A549 treated with AZD2906 at 1 μM for 4 hours (cell line): ENCODE measurements at places on chromosomes 7 and 10. TPM values are rescaled to one million over a fixed set of nuclear protein-coding genes. Genes with fewer than 3 reads are reported as not detected.

AKR1B15 gene
- 24.4 to 37.9 TPM (median 33.8 TPM) in 5 replicates for total RNA-seq

RGR gene
- total RNA-seq, result not detected in 5 replicates

OR2A12 gene
- total RNA-seq, result not detected in 5 replicates

ABCC2 gene
- 99.7 to 121 TPM (median 103 TPM) in 5 replicates for total RNA-seq

KCNIP2 gene
- 0.35 to 0.60 TPM (median 0.47 TPM) in 5 replicates for total RNA-seq

STEAP2 gene
- 3.0 to 4.2 TPM (median 3.9 TPM) in 5 replicates for total RNA-seq

NUTM2D gene
- 1.2 to 1.7 TPM (median 1.4 TPM) in 5 replicates for total RNA-seq

HEPACAM2 gene
- total RNA-seq, result not detected in 5 replicates

GRM8 gene
- total RNA-seq, result 0.05 to 0.07 TPM in 2 of 5 replicates, not detected in the others

LAMB1 gene
- total RNA-seq, result 94.3 to 137 TPM (median 104 TPM) in 5 replicates

ALOX5 gene
- 0.22 to 0.46 TPM (median 0.34 TPM) in 5 replicates for total RNA-seq

RADIL gene
- 1.2 to 2.5 TPM (median 1.9 TPM) in 5 replicates for total RNA-seq

ICA1 gene
- total RNA-seq, result 0.63 to 1.3 TPM (median 1.1 TPM) in 5 replicates

ACTL6B gene
- not detected in 5 replicates for total RNA-seq

PMS2 gene
- 9.3 to 14.8 TPM (median 11.2 TPM) in 5 replicates for total RNA-seq

PTF1A gene
- total RNA-seq, result not detected in 5 replicates

ZNF277 gene
- 11.1 to 16.7 TPM (median 14.1 TPM) in 5 replicates for total RNA-seq

STRIP2 gene
- 4.5 to 6.9 TPM (median 6.0 TPM) in 5 replicates for total RNA-seq

MYH16 gene
- 0.27 to 0.41 TPM (median 0.34 TPM) in 5 replicates for total RNA-seq

RBAK gene
- total RNA-seq, result 5.0 to 7.1 TPM (median 5.5 TPM) in 5 replicates

XPNPEP1 gene
- 30.3 to 37.9 TPM (median 33.4 TPM) in 5 replicates for total RNA-seq

AEBP1 gene
- 0.06 TPM in 1 of 5 replicates, not detected in the others for total RNA-seq

TMEM229A gene
- total RNA-seq, result not detected in 5 replicates

LRIT1 gene
- total RNA-seq, result not detected in 5 replicates

ACSM6 gene
- total RNA-seq, result not detected in 5 replicates
